ENCODE measurements at places on chromosomes 12 and 14. TPM values are rescaled to one million over a fixed set of nuclear protein-coding genes. Genes with fewer than 3 reads are reported as not detected.

DNA sequence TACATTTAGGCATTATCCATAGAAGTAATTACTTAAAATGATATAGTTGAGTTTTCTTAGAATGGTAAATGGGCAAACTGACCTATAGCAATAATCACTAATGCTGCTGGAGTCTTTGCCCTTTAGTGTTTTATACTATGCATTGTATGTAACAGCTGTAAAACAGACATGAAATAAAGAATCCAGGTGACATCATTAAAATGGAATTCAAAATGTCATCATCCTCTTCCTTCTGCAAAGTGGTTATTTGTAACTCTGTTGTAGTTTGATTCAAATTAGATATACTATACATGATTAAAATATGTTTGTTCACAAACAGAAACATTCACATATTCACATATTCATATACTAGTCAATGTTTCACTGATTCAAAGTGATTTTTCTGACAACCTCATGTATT is 598.8 kb downstream of the SLC16A7 start:
- H3K27ac ChIP-seq = no peak overlapping the region
- no peak overlapping the region for H3K4me3 ChIP-seq
- H3K36me3 ChIP-seq = no peaks in the 10 kb centered on the region
- no peaks in the 10 kb centered on the region for H3K27me3 ChIP-seq
- DNase-seq = no peak

DNA sequence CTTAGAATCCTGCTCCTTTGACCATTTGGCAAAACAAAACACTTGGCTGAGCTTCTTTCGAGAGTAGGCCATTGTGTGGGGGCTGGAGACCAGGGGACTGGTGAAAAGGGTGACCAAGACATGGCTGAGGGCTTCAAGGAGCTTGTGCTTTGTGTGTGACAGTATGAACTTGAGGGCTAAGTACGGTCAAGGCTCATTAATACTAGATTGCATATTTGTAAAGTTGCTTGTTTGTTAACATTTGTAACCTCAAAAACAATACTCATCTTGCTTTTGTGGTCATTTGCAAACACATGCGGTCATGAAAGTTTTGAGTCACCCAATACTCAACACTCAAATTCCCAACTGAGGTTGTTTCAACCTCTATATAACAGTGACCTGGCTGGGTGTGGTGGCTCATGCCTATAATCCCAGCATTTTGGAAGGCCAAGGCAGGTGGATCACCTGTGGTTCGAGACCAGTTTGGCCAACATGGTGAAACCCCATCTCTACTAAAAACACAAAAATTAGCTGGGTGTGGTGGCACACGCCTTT is 42.5 kb downstream of the ZFYVE26 start:
- H3K27me3 ChIP-seq = no peaks in the 10 kb centered on the region
- no peaks in the 10 kb centered on the region for H3K4me1 ChIP-seq
- peaks cover 24% of the 10 kb centered on the region for H3K36me3 ChIP-seq
- H3K27ac ChIP-seq = no peak overlapping the region
- DNase-seq = no peak
- H3K4me3 ChIP-seq = no peak overlapping the region

DNA sequence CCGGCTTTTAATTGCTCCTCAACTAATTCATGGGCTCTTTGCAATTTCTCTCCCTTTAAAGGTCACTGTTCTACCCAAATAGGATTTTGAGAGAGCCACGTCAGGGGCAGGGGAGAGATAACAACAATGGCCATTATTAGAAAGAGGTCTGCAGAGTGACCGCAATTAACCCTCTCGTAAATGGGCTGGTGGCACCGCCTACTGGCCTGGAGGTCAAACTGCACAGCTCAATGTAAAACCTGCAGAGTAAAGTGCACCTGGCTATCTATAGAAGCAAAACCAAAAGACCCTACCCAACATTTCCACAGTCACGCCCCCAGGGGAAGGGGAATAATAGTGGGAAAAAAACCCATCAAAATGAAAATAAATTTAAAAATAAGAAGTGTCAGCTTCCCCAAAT is 21.6 kb upstream of the CLEC4E start:
- DNase-seq = no peak
- H3K36me3 ChIP-seq = no peaks in the 10 kb centered on the region
- H3K27me3 ChIP-seq = peaks cover 7% of the 10 kb centered on the region
- no peak overlapping the region for H3K27ac ChIP-seq

- H3K27ac ChIP-seq = no peak overlapping the region
- H3K27me3 ChIP-seq = peaks cover 45% of the 10 kb centered on the region
- DNase-seq = no peak
- H3K4me3 ChIP-seq = no peak overlapping the region
- no peaks in the 10 kb centered on the region for H3K36me3 ChIP-seq
Measured at GRCh38 chr14:101005447-101005846, 101.9 kb upstream of the RTL1 start.

- no peak overlapping the region for H3K27ac ChIP-seq
- H3K4me1 ChIP-seq = peaks cover 53% of the 10 kb centered on the region
- peak; percentile 30 for DNase-seq
Measured at GRCh38 chr12:124496584-124496983, 70.8 kb downstream of the NCOR2 start.

- H3K4me1 ChIP-seq = peaks cover 35% of the 10 kb centered on the region
- DNase-seq = no peak
- H3K4me3 ChIP-seq = no peak overlapping the region
- H3K27me3 ChIP-seq = no peaks in the 10 kb centered on the region
- no peak overlapping the region for H3K27ac ChIP-seq
Measured at GRCh38 chr12:4323396-4323795, 2.4 kb downstream of the TIGAR start.

- no peak for DNase-seq
- no peak overlapping the region for H3K27ac ChIP-seq
- peaks cover 15% of the 10 kb centered on the region for H3K36me3 ChIP-seq
Measured at GRCh38 chr12:116248433-116248832, 29.1 kb downstream of the MED13L start.

DNA sequence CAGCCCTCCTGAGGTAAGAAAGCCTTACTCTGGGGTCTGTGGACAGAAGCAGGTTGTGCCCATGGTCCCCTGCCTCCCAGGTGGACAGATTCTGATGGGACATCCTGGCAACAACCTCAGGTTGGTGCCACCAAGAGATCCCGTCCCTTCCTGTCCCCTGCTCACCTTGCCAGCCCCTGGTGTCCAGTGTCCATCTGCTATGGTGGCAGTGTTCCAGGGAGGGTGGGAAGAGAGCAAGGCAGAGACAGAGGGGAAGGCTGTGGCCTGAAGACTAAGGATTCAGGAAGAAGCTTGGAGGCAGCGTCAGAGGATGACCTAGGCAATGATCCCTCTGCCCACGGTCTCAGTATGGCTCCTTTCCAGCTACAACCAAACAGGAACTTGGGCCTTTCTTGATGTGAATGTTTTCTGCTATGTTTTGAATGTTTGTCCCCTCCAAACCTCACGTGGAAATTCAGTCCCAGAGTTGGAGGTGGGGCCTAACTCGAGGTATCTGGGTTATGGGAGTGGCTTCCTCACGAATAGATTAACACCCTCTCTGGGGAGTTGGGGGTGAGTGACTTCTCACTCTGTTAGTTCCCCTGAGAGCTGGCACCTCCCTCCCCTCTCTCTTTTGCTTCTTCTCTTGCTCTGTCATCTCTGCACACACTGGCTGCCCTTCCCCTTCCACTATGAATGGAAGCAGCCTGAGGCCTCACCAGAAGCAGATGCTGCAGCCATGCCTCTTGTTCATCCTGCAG is 26.9 kb downstream of the IQSEC3 start:
- H3K36me3 ChIP-seq = no peaks in the 10 kb centered on the region
- H3K4me1 ChIP-seq = no peaks in the 10 kb centered on the region
- DNase-seq = no peak
- H3K27ac ChIP-seq = no peak overlapping the region
- peaks cover 6% of the 10 kb centered on the region for H3K27me3 ChIP-seq

DNA sequence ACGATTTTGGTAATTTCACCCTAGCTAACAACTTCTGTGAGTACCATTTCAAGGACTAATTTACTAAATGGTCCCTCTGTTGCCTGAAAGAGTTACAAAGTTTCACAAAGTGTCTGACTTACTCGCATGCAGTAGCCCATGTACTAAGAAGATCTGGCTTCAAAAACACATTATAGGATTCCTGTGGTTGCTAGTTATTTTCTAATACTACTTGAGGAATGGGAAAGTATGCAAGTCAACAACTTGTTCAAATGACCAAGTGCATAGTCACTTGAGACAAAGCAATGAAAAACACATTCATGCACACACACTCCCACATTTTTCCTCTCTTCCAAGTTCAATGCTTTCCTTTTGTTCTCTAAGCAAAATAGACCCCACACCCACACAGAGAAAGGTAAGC is 219.7 kb upstream of the TMPO start:
- H3K27ac ChIP-seq = no peak overlapping the region
- no peaks in the 10 kb centered on the region for H3K36me3 ChIP-seq
- no peaks in the 10 kb centered on the region for H3K4me1 ChIP-seq
- DNase-seq = no peak
- H3K27me3 ChIP-seq = peaks cover 9% of the 10 kb centered on the region
- no peak overlapping the region for H3K4me3 ChIP-seq

DNA sequence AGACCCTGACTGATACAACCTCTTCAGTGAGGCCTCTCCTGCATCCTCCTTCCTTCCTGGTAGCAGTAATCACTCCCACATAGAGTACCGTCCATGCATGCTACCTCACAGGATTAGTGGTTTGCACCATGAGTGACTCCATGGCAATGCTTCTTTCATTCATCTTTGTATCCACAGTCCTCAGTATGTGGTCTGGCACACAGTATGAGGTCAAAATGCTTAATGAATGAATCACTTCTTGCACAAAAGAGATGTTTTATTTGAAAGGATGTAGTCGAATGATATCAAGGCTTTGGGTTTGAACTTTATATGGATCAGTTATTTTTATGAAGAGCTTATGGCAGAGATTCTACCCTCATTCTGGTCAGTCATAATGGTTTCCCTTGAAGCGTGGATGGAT is 42.2 kb downstream of the KCNA5 start:
- no peak overlapping the region for H3K27ac ChIP-seq
- H3K27me3 ChIP-seq = no peaks in the 10 kb centered on the region
- H3K36me3 ChIP-seq = no peaks in the 10 kb centered on the region
- H3K4me1 ChIP-seq = no peaks in the 10 kb centered on the region

DNA sequence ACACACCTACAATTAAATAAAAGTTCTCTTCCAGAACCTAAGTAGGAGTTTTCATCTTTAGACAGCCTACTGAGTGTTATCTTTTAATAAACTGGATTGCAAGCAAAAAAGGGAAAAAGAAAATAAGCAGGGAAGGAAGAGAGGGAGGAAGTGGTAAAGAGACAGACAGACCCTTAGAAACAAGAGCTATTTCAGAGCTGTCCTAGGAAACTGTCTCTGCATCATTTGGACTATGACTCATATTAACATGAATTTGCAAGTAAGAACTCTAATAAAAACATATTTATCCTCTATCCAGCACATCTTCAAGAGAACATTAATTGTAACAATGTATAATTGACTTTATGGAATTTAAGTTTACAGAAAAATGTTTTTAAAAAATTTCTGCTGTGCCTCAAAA is 438.8 kb upstream of the USP15 start:
- H3K4me3 ChIP-seq = no peak overlapping the region
- no peaks in the 10 kb centered on the region for H3K4me1 ChIP-seq
- no peaks in the 10 kb centered on the region for H3K27me3 ChIP-seq
- no peaks in the 10 kb centered on the region for H3K36me3 ChIP-seq

GRCh38 chr12:109202770-109203169 is 86.4 kb downstream of the ACACB start:
- H3K4me1 ChIP-seq = no peaks in the 10 kb centered on the region
- peaks cover 1% of the 10 kb centered on the region for H3K36me3 ChIP-seq
- H3K4me3 ChIP-seq = no peak overlapping the region
- DNase-seq = no peak

DNA sequence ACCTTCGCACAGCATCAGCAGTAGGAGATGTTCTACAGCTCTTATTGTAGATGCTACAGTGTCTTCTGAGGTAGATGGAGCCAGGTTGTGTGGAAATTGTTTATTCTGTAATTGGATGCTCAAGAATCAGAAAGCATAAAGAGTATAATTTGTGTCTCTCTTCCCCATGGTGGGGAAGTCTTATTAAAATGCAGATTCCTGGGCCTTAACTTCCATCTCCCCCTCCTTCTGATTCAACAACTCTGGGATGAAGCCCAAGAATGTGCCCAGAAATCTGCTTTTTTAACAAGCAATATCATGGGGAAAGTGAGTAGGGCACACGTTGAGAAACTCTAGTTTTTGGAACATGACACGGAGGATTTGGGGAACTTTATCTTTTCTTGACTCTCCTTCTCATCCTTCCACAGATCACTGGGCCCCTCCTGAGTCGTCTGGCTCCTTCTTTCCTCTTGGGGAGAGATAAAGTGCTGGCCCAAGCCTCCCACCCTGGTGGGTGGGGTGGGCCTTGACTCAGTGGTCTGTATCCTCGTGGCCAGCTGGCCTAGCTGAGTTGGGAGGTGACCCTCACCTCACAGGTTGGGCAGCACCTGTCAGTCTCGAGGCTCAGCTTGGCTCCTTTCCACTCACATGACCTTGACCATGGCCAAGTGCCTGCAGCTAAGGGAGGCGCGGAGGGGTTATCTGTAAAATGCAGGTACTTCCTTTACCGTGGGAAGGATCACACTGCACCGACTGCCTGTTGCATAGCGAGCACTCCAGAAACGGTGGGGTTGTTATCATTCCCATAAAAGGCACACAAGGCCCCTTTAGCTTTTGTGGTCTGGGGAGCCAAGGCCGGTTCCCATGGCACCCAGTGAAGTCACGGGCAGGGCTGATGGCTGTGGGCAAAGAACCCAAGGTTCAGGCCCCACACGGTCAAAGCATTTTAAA is 141.9 kb downstream of the CHST11 start:
- H3K4me1 ChIP-seq = peaks cover 26% of the 10 kb centered on the region
- H3K4me3 ChIP-seq = no peak overlapping the region
- no peak for DNase-seq
- H3K27ac ChIP-seq = no peak overlapping the region
- no peaks in the 10 kb centered on the region for H3K36me3 ChIP-seq
- H3K27me3 ChIP-seq = no peaks in the 10 kb centered on the region

GRCh38 chr12:120670667-120671066 is 16.3 kb upstream of the MLEC start:
- H3K27me3 ChIP-seq = no peaks in the 10 kb centered on the region
- no peak for DNase-seq
- no peak overlapping the region for H3K27ac ChIP-seq
- no peak overlapping the region for H3K4me3 ChIP-seq
- no peaks in the 10 kb centered on the region for H3K4me1 ChIP-seq

The VRTN gene
- not detected for total RNA-seq

The TAS2R14 gene
- 0.36 TPM for total RNA-seq

The ZNF641 gene
- 3.5 TPM for total RNA-seq
